ENCODE measurements at places on chromosomes 1 and 21.

DNA sequence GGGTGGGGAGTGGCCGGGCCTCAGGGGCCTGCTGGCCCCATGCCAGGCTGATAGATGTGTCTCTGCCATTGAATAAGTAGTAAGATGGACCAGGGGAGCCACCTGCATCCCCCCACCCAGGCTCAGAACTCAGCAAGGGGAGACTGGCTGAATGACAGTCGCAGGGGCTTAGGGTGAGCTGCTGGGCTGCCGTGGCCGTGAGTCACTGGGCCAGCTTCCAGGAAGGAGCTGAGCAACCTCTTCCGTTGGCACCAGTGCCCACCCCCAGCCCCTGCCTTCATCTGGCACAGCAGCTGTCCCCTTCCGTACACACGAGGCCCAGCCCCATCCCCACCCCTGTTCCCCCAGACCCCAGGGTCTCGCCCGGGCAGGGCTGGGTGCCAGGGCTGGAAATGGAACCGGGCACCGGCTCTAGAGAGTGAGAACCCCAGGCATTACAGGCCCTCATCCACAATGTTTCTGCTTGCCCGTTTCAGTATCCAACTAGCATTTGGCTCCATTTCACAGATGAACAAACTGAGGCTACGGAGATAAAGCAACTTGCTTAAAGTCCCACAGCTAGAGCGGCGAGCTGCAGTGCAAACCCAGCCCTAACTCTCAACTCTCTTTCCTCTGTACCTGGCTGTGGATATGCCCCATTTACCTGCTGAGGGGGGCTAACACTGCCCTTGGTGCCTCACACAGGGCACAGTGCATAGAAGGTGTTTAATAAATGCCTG, 10.2 kb downstream of the WNT4 start:
- no peak for DNase-seq

- no peak for DNase-seq
Observed at GRCh38 chr1:188782220-188782841, 1695.3 kb downstream of the BRINP3 start.

DNA sequence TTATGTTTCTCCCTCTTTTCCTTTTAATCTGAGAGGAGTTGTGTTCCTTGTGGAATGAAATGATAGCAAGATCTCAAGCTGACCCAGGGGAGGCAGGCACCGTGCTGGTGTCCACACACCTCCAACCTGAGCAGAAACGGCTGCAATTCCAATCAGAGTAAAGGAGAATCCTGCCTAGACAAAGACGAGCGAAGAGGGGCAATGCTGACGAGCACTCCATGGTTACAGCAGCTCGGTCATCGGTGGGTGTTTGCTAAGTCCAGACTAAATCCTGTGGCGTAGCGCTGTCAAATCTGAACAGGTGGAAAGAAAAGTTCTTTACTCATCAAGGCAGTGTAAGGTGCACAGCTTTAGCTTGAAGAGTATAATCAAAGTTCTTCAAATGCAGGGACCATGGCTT, 74.8 kb downstream of the PLD5 start:
- DNase-seq: no peak

DNA sequence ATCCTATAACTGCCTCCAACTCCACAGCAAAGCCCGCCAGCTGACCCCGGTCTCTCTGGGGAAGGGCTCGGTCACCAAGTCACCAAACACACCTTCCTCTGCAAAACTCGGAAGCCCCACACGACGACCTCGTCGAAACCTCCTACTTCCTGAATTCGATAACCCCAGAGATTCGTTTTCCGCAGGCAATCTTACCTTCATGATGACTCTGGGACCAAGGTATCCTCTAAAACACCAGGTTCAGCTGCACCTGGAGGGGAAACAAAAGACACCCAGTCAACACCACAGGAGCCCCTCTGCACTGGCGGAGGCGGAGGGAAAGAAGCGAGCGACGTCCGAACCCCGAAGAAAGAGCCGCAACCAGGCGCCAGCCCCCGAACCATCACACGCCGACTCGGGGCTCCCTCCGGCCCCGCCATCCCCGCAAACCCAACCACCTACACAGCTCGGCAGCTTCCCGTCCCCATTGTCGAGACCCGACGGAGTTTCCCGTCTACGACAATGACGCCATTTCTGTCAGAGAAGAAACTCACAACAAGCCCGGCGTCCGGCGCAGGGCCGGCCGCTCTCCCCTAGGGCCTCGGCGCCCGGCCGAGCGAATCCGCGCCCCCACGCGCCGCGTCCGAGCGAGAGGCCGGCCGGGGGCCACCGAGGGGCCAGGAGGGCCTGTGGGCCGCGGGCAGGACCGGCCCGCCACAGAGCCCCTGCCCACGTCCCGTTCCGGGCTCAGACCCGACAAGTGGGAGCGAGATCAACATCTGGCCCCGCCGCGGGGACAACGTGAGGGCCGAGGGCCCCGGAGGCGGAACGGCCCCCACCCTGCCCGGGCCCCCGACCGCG, 1.0 kb downstream of the ARID4B start:
- DNase-seq: no peak

DNA sequence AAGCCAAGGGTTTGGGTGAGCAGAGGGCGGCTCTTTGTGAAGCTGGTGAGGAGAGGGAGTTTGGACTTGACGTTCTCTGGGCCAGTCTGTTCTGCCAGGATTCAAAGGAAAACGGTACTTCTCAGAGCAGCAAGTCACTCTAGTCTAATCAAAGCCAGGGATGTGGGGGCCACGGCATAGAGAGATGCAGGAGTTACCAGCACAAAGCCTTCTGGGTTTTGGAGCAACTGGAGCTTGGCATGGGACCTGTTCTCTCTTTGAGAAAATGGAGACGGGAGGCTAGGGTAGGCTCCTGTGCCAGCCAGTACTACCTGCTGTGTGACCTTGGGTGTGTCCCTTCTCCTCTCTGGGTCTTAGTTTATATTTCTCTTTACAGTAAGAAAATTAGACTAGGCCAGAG, 2.1 kb downstream of the TXLNA start:
- no peak for DNase-seq

GRCh38 chr21:35810431-35810970, 249.8 kb downstream of the SETD4 start:
- no peak for DNase-seq

DNA sequence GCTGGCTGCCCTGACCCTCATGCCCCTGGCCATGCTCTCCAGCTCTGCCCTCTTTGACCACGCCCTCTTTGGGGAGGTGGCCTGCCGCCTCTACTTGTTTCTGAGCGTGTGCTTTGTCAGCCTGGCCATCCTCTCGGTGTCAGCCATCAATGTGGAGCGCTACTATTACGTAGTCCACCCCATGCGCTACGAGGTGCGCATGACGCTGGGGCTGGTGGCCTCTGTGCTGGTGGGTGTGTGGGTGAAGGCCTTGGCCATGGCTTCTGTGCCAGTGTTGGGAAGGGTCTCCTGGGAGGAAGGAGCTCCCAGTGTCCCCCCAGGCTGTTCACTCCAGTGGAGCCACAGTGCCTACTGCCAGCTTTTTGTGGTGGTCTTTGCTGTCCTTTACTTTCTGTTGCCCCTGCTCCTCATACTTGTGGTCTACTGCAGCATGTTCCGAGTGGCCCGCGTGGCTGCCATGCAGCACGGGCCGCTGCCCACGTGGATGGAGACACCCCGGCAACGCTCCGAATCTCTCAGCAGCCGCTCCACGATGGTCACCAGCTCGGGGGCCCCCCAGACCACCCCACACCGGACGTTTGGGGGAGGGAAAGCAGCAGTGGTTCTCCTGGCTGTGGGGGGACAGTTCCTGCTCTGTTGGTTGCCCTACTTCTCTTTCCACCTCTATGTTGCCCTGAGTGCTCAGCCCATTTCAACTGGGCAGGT, 3.8 kb downstream of the GPR61 start:
- no peak for DNase-seq

Data from NCI-H2081 treated with DMSO at 0.1 percent for 48 hours (cell line).